ENCODE measurements at places on chromosomes 2 and 18. TPM values are rescaled to one million over a fixed set of nuclear protein-coding genes. Genes with fewer than 3 reads are reported as not detected.

- peak; percentile 75 for ATAC-seq
Observed at GRCh38 chr2:55885127-55885943, 38.2 kb downstream of the EFEMP1 start.

- ATAC-seq, result no peak
Observed at GRCh38 chr2:128491692-128492244, 173.1 kb upstream of the HS6ST1 start.

- ATAC-seq, result peak; percentile 97
Observed at GRCh38 chr2:222959358-222959757, 92.6 kb upstream of the KCNE4 start.

DNA sequence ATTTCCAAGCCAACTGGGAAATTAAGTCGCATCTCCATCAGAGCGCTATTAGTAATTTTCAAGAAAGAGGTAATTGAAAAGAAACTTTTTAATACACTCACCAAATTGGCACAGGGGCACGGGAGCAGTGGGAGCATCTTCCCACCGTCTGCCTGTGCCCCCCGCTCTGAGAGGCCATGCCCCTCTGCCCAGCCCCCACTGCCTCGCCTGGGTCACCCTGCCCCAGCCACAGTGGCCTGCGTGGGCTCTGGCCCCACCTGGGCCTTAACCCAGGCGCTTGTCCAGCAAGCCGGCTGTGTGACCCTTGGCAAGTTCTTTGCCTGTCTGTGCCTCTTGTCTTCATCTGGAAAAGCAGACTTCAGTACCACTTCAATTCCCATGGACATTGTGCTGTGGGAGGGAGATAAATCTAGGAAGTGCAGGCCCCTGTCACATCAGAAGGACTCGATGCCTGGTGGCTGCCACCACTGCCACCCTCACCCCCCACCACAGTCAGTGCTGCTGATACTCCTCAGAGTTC, 31.9 kb downstream of the GLI2 start:
- ATAC-seq, result no peak

FBXO36 gene
- total RNA-seq, result 4.7 TPM

GRCh38 chr18:60259052-60259681, 113.4 kb downstream of the MC4R start:
- ATAC-seq, result no peak

PROM2 gene
- total RNA-seq, result 4.6 TPM

- ATAC-seq, result peak; percentile 98
Observed at GRCh38 chr2:235263205-235264120, 230.4 kb upstream of the AGAP1 start.

CDH2 gene
- 175 TPM for total RNA-seq

LOXHD1 gene
- 0.10 TPM for total RNA-seq

DYNAP gene
- not detected for total RNA-seq

- ATAC-seq, result peak; percentile 22
Observed at GRCh38 chr2:56444339-56444738, 260.5 kb downstream of the CCDC85A start.

GRCh38 chr2:30764021-30764800, 43.0 kb downstream of the CAPN13 start:
- ATAC-seq, result no peak

DNA sequence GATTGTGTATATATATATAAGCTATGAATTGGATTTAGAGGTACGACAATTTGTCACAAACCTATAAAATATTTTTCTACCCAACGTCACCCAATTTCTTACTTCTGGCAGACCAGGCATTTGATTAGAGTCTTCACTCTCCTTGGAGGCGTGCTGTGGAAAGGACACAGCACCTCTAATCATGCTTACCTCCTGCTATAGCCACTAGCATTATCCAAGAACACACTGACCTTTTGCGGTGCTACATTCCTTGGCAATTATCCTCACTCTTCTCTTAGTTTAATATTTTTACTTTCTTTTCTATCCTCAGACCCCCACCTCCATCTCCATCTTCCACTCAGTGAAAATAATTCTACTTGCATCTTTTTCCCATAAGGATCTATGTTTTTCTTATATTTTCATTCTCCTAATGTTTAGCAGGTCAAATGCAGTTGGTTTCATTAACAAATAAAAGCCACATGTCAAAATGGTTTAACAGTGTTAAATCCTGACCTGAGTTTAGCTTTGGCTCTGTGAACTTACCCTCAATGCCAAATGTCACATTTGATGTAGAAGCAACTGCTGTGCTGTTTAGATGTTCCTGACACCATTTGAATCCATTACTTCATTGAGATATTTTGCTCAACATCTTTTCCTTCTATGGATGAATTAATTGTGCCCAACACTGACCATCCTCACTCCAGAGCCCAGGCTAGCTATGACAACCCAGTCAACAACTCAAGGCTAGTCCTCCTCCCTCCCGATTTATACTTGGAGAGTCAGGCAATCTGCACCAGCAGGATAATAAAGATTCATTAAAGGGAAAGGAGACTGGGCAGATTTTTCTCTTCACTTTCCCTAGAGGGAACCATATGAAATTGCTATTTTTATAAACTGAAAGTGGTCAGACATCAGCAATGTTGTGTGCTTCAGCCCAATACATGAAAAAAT, 240.5 kb downstream of the MREG start:
- no peak for ATAC-seq

WNT10A gene
- total RNA-seq, result not detected

DNA sequence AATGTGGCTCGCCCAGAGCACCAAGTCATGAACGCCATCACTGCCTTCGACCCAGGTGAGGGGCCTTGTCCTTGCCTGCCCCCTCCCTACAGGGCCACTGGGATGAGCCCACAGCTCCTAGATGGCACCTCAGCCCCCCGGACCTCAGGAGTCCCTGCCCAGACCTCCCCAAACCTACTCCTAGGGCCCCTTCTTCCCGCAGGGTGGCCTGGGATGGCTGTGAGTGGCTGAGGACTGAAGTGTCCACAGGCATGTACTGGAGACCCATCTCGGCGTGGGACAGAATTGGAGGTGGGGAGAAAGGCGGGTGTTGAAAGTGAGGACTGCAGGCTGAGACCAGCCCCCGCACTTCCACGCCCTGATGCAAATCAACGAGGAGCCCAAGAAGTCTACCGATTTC, 2.8 kb upstream of the TUBB6 start:
- no peak for ATAC-seq

DNA sequence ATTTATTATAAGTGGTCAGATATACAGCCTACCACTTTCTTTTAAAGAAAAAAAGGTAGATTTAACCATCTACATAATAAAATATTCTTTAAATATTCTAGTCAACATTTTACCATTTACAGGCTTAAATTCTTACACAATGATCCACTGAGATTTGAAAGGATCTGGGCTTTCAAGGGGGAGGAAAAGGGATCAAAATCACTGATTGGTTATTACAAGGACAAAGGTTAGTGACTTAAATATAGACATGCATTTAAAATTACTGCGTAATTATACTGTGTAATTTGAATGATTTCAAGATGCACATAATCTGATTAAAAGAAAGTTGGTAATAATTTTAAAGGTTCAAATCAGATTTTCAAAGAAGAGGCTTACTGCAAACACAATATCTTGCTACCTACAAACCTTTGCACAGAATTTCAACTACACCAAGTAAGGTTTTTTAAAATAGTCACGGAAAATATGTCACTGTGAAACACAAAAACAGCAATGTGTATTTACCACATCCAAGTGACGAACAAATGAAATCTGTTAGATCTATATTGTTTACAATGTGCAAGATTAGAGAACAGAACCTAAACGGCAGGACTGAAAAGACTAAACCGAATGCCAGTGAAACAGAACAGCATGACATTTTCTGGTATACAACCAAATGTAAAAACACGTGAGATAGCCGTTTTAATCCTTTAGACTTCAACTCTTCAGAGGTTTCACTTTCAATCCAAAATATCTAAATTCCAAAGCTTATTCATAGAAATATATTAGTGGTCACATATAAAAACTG, 40.8 kb downstream of the RTN4 start:
- ATAC-seq, result no peak

DNA sequence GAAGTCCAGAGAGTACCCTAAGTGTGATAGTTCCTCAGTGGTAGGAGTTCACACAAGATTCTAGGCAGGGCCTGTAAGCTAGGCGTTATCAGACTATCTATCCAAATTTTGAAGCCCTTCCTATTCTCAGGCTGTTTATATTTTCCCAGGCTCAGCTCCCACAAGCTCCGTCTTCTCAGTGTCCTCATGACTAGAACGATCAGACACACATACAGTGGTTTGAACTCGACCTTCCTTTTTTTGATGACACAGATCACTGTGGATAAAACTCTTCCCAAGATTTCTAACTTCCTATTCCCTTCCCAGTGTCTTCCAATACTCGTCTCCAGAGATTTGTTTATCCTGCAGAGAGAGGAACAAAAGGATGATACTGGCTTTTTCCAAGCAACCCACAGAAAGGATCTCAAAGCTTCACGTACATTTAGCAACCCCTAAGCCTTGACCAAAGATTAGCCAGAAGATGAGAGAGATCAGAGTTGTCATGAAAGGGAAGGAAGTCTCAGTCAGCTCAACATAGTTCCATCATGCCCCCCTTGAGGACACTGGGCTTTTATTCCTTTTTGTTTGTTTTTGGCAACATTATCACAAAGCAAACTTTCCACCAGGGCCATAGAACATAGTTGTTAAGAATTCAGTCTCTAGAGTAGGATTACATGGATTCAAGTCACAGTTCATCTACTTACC, 42.3 kb upstream of the DOK6 start:
- ATAC-seq, result no peak

GRCh38 chr2:61538920-61539520, 864 bp upstream of the XPO1 start:
- no peak for ATAC-seq

DNA sequence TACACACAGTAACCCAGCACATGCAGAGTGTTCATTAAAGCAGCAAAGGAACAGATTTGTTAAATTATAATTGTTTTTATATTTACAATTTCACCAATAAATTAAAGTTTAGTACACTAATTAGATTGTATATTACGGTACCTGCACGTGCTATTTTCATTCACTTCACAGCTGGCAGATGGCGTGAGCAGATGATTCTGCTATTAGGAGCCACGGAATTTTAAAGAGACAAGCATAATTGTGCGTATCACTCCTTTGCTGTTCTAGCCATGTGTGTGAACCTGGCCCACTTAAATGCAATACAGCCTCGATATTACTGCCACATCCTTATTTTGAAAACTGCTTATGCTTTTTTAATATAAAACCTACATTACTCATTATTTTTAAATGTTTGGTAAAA, 332.8 kb upstream of the SOX11 start:
- ATAC-seq, result no peak

DNA sequence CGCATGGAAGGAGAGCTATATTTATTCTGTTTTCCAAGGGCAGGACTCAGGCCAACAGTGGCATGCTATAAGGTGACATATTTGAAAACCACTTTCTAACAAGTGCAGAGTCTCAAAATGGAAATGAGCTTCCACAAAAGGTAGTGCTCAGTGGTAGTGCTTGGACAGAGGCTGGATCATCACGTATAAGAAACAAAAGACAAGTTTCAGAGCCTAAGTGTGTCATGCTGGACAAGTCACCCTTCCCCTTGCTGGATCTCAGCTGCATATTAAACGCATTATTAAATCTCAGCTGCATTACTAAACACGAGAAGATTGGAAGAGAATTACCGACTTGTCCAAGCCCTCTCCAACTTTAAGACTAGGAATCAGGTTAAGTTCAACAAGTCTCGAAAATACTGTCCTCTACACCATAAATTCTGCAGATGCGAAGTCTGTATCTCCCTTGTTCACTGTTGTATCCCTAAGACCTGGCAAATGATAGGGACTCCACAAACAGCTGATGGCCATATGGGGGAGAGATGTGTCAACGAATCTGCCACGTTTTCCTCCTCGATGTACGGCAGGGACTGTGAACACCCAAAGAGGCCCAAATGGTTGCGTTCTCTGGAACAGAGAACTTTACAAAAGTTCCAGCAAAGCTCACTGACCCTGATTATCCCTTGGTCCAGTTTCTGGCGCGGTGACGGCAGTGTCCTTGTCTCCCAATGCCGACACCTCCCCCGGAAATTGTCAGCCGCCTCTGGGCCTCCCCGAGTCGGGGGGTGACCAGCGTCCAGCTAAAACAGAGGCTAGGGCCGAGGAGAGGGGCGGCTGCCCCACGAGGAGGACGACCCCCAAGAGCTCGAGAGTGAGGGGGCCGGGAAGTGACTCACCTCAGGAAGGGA, 611 bp downstream of the NOL10 start:
- ATAC-seq, result peak; percentile 42

DNA sequence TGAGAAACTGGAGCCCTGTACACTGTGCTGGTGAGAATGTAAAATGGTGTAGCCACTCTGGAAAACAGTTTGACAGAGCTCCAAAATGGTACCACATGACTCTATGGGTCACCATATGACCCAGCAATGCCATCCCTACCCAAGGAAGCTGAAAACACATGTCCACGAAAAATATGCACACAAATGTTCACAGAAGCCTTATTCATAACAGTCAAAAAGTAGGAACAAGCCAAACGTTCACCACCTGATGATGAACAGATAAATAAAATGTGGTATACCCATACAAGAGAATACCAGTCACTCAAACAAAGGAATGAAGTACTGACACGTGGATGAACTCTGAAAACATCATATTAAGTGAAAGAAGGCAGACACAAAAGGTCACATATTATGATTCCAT, 4.6 kb downstream of the AFG3L2 start:
- ATAC-seq, result no peak

GRCh38 chr2:84636080-84636971, 120.0 kb downstream of the DNAH6 start:
- no peak for ATAC-seq

- no peak for ATAC-seq
Observed at GRCh38 chr2:45117383-45117782, 108.1 kb upstream of the SIX2 start.

- no peak for ATAC-seq
Observed at GRCh38 chr2:59622599-59623308, 930.7 kb downstream of the BCL11A start.

MPHOSPH10 gene
- total RNA-seq, result 37.4 TPM

CHRNG gene
- total RNA-seq, result 0.78 TPM

DNA sequence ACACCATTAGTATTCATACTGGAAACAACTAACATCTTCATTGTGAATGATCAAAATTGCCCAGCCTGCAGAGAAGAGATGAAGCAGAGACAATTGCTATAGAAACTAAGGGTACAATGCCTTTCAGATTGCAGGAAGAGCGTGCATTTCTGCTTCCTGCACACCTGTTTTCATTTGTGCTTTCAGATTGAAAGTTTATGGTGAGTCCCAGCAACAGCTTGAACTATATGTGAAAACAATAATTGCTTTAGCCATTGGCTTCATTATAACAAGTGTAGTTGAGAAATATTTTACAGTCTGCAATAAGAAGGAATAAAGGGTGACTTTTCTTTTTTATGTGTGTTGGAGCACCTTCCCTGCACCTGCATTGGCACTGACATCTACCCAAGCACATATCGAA, 136.3 kb downstream of the CD8B2 start:
- no peak for ATAC-seq

- ATAC-seq, result no peak
Observed at GRCh38 chr2:126425943-126426342, 230.0 kb upstream of the GYPC start.

SERPINB13 gene
- 0.53 TPM for total RNA-seq

DNA sequence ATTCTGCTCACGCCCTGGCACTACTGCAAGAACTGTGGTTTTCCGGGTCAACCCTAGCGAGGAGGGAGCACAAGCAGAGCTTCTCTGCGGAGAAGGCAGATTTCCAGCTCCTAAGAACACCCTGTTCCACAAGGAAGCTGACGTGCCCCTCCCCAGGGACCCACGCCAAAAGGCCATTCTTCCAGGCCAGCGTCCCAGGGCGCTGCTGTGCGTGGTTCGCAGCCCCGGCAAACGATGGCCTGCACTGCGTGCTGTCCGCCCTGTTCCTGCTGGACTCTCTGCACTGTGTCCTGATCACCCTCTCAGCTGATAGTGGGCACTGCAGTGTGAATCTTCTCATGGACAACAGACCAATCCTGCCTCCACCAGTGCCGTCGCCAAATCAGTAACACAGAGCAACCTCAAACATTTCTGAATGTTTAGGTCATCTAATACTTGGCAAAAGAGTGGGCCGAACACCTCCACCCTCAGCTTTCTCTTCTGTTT, 49.1 kb downstream of the ADI1 start:
- peak; percentile 61 for ATAC-seq

Data from motor neuron (in vitro differentiated cells).